ENCODE measurements at places on chromosomes 2 and 18.

DNA sequence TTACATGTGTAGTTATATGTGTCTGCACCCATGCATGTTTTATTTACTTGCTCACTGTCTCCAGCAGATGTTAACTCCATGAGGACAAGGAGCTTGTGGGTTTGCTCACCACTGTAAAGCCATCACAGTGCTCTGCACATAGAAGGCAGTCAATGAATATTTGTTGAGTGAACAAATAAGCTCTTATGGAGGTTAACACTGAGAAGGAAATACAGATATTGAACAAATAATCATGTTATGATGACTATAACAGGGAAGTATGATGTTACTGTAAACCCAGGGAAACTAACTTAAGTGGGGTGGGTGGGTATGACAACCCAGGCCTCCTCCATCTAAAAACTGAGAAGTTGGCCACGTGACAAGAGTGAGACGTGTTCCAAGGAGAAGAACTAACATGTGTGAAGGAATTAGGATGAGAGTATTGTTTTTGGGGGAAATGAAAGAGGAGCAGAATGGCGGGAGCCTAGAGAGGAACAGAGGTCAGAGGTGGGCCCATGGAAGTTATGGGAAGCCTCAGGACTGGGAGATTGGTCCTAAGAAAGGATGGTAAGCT lies 6.0 kb upstream of the FAM117B start:
- no peak for DNase-seq

- DNase-seq, result no peak
Observed at GRCh38 chr2:118146315-118147283, 58.3 kb downstream of the INSIG2 start.

DNA sequence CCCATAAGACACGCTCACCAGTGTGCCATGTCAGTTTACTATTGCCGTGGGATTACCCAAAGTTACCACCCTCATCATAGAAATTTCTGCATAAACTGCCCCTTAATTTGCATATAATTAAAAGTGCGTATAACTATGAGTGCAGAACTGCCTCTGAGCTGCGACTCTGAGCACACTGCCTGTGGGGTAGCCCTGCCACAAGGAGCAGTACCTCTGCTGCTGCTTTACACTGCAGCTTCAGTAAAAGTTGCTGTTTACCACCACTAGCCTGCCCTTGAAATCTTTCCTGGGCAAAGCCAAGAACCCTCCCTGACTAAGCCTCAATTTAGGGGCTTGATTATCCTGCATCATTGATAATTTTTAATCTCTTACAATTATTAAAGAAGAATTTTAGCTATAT lies 213.9 kb upstream of the MAP2 start:
- no peak for DNase-seq

- DNase-seq, result no peak
Observed at GRCh38 chr2:7803515-7803914, 878.3 kb upstream of the ID2 start.

DNA sequence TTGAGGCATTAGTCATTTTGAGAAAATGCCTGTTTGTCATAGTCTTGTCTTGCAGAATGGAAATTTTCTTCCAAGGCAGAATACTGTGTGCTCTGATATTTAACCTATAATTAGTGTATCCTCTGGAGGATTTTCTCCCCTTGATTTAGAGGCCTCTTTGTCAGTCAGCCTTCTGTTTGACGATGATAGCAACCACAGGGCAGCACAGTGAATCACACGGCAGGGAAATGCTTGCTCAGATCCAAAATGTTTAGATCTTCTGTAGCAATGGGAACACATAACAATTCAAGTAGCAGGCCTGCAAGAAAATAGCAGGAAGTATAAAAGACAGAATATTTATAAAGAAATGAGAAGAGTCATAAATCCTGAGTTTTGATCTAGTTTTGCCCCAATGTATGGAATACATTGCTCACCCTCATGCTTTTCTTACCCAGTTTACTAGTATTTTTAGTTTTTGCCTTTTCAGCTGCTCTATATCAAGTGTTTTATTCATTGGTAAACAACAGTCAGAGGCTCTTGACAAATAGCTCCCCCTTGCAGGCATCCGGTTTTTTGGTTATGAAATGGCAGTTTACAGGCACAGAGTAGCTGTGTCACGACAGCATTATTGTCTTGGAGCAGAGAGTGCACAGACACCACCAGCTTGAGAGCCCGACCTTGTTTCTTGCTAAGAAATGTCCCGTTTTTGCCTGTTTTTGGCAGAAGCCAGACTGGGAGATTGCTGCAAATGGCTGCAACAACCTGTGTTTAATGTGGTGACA lies 185.1 kb downstream of the MYO3B start:
- DNase-seq, result peak; percentile 29

DNA sequence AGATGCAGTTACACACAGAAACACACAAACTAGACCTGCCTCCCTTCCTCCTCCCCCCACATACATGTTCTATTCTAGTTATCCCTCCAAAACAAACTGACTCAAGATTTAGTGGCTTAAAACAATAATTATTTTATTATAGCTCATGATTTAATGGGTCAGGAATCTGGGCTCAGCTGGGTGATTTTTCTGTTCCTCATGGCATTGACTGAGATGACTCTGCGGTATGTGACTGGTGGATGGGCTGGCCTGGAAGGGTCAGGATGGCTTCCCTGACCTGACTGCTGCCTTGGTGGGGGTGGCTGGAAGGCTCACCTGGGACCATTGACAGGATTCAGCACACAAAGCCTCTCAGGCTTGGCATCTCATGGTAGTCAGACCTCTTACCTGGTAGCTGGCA lies 33.7 kb upstream of the NTSR2 start:
- DNase-seq, result peak; percentile 72

DNA sequence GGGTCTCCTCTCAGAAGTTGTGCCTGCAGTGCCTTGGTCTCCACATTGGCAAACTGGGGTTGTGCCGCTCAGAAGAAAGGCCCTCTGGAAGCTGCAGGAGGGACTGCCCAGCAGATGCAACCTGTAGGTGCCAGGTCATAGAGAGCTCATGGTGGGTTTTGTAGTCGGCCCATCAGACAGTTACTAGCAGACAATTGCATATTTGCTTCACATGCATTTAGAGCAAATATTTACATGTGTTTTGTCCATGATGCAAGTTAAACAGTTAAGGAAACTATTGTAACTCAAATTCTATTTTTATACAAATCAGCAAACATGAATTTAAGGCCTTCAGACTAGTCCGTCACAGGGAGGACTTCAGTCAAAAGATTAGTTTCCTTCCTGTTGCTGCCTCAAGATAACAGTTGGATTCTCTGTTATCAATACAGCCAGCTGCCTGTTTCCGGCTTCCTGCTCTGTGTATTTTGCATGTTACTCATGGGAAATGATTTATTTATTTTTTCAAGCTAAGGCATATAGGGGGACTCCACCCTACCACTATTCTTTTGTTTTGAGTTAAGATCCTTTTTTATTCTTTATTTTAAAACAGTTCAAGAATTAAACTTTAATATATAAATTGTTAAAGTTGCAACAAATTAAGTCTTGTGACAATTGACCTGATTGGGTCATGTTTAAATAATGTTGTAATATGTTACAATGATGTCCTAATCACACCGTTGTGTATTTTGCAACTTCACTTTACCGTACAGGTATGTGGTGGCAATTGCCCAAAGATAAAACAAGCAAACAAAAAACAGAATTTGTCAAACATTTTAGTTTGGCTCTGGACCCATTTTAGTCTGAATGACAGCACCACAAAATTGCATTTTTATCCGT lies 133.5 kb downstream of the SPTBN1 start:
- no peak for DNase-seq

DNA sequence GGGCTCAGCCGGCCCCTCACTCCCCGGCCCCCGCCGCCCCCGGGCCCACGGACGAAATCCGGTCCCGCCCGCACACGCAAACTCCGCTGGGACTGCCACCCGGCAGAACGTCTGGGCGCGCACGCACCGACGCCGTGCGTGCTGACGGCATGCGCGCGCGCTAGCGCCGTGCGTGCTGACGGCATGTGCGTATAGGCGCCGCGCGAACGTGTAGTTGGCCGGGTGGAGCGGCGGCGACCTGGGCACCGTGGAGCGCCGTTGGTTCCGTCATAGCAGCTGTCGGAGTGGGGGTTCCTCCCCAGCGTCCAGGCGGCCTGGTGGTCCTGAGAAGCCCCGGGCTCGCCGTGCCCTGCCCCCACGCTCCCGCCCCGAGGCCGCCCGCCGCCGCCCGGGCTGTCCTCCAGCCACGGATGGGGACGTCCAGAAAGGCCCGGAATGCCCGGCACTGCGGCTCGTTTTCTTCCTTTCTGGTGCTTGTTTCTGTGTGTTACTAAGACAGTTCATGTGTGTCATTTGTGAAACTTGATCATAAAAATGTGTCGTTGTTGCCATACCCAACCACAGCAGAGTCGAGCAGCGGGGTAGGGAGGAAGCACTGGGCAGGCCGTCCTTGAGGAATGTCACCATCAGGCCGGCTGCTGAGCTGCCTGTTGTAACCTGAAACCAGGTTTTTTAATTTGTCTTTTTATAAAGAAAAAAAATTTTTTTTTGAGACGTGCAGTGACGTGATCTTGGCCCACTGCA lies at the start of gene TXNL4A:
TSS of gene TXNL4A (minus strand) at position 113 of the 744 bp plus-strand sequence. CDS start 171 bp downstream, outside the sequence.
- peak; percentile 81 for DNase-seq

DNA sequence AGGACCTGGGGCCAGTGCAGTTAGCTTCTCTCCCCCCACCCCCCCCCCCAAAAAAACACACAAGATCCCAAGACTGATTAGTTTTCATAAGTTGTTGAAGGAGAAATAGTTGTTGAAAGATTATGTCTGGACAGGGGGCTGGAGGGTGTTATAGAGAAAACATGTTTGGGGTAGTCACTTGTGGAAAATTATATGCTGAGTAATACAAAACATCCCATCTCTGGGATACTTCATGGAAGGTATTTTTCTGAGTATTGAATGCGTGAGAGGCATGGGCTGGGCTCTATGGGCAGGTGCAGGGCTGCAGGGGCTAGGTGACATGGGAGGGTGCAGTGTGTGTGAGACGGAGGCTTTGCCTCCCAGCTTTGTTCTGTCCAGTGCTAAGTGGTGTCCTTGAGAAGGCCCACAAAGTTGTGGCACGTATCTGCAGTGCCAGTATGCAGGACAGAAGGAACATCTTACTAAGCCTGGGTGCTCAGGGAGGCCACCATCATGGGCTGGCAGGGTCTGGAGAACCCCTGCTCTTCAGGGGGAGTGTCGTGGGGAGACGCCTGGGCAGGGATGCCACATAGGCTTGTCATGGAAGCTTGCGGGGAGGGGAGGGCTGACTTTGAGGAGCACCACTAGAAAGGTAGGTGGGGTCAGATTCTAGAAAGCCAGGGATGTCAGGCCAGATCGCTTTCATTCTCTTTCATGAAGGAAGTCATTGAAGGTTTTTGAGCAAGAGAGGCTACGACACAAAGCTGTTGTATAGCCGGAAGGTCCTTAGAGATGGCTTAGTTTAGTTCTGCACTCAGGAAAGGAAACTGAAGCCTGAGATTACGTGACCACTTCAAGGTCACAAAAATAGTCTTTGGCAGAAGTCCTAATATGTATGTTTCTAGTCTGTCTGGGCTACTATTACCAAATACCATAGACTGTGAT lies 232.0 kb downstream of the LDLRAD4 start:
- no peak for DNase-seq

All from M059J (cell line).